ENCODE measurements at places on chromosomes 5 and 9. TPM values are rescaled to one million over a fixed set of nuclear protein-coding genes. Genes with fewer than 3 reads are reported as not detected.

The RACK1 gene
- total RNA-seq, result 557 TPM

The NUTM2G gene
- not detected for total RNA-seq

The NEUROG1 gene
- total RNA-seq, result not detected

The MAMDC2 gene
- 3.6 TPM for total RNA-seq

The NIM1K gene
- total RNA-seq, result 0.08 TPM

The ARHGEF37 gene
- total RNA-seq, result 15.8 TPM

The SCAI gene
- 4.8 TPM for total RNA-seq

The OBP2B gene
- not detected for total RNA-seq

The FAXDC2 gene
- total RNA-seq, result 10.1 TPM

The PCDHGB4 gene
- total RNA-seq, result 12.5 TPM

The PCDHB11 gene
- total RNA-seq, result 1.9 TPM

The ASPN gene
- total RNA-seq, result 30.3 TPM

The CDKN2B gene
- 3.6 TPM for total RNA-seq

The SLC6A19 gene
- 0.05 TPM for total RNA-seq

The NOTCH1 gene
- 29.7 TPM for total RNA-seq

The WDR36 gene
- 12.9 TPM for total RNA-seq

The HRCT1 gene
- total RNA-seq, result 1.5 TPM

The CNTRL gene
- total RNA-seq, result 4.2 TPM

The IL3 gene
- total RNA-seq, result not detected

The RANBP3L gene
- total RNA-seq, result 0.51 TPM

The SLCO6A1 gene
- total RNA-seq, result not detected

The PCDHB15 gene
- total RNA-seq, result 9.9 TPM

The TAS2R1 gene
- total RNA-seq, result not detected

The IFNA13 gene
- total RNA-seq, result not detected

The RCL1 gene
- 8.5 TPM for total RNA-seq

The NTNG2 gene
- total RNA-seq, result 7.7 TPM

All from cardiac septum (tissue), 1 donor.